ENCODE measurements at places on chromosomes 5 and 9.

GRCh38 chr9:16442622-16443021 is 427.8 kb downstream of the BNC2 start:
- DNase-seq: no peak

- DNase-seq: no peak
Observed at GRCh38 chr5:132659598-132660493, 1.9 kb downstream of the IL13 start.

- DNase-seq: no peak
Observed at GRCh38 chr5:167644619-167645018, 646.8 kb upstream of the WWC1 start.

DNA sequence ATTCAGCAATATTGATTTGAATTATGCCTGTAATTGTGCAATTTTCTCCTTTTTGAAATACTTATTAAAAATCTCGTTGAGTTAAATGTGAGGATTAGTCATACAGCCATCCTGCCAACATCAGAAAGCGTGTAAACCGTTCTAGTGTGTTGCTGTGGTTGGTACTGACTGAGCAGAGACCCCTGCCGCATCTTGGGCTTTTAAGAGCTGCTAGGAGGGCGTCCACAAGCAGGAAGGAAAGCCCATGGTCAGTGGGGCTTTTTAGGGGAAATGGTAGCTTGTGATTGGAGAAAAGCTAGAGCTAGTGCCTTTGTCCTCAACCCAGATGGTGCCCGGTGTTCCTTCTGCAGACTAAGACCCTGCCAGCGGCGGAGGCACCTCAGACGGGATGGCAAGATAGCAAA is 1.3 kb downstream of the SDHA start:
- no peak for DNase-seq

GRCh38 chr5:178434016-178434761 is 156.0 kb downstream of the COL23A1 start:
- DNase-seq: no peak

GRCh38 chr5:9188131-9188530 is 357.7 kb downstream of the SEMA5A start:
- no peak for DNase-seq

- no peak for DNase-seq
Observed at GRCh38 chr5:152622628-152623027, 217.5 kb upstream of the NMUR2 start.

DNA sequence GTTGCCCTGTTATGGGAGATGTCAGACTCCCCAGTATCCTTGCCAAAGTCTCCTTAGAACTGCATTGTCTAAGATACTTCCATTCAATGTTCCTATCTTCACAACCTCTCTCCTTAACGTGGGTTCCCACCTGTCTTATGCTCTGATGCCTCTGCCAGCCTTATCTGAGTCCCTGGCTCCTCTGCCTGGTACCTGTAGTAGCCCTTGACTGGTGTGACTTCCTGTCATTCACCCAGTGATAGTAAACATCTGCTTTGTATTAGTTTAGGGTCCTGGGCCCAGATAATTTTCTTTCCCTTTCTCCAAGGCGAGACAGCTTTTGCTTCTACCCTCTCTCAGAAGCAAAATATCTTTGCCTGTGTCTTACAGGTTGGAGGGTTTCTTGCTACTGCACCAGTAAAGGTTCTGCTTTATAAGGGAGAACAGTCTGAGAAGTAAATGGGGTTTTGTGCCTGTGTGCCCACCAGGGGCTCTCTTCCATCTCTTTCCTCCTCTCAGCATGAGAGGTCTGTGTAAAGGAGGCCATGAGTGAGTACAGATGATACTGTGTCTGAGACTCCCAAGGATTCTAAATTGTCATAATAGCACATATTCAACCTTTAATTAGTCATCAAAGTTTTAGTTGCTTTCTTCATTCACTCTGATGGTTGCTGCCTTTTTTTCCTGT is 220.8 kb downstream of the PRR16 start:
- no peak for DNase-seq

- DNase-seq: no peak
Observed at GRCh38 chr5:61298580-61298979, 33.5 kb upstream of the ZSWIM6 start.

GRCh38 chr5:110547495-110547894 is 179.0 kb downstream of the TMEM232 start:
- no peak for DNase-seq

DNA sequence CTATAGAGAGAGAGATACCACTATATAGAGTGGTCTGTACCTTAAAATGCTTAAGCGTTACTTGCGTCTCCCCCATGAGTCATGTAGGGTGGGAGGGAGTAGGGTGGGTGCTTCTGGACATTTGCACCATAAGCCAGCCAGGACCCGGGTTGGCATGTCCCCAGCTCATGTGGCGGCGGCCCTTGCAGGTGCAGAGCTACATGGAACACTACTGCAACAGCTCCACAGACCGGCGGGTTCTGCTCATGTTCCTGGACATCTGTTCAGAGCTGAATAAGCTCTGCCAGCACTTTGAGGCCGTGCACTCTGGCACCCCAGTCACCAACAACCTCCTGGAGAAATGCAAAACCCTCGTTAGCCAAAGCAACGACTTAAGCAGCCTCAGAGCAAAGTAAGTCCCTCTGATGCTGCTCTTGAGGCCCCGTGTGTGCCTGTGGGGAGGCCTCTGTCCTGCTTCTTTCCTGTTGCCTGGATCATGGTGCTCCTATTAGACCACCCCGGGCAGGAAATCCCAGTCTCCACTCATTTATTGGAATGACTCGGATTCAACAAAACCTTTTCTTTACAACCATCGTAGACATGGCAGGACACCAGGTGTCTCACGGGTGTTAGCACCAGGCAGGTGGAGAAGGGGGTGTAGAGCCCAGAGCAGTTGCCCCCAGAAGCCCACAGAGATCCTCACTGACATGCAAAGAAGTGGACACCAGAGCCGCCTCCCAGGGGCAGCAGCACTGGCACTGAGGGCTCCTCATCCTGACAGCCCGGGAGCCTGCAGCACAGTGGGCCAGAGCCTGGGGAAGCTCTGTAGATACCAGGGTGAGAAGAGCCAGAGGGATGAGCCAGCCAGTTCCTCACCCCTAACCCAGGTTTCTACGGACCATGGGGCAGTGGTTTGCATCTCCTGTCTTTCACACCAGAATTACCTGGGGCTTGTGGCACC is 8.8 kb downstream of the SPACA9 start:
- no peak for DNase-seq

DNA sequence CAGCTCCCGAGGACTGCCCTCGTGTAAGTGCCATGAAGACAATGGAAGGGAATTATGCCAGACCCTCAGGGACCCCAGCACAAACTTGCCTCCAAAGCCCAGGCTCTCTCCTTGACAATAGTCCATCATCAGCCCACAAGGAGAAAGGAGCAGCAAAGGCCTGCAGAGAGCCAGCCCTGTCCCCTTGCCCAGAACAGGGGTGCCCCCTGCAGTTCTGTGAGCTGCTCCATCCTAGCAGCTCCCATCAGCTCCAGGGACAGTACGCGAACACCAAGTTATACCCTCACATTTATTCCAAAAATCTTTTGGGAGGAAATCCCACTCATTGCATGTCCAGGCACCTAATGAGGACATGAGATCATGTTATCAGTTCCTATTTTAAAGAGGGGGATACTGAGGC is 11.1 kb downstream of the BARX1 start:
- no peak for DNase-seq

DNA sequence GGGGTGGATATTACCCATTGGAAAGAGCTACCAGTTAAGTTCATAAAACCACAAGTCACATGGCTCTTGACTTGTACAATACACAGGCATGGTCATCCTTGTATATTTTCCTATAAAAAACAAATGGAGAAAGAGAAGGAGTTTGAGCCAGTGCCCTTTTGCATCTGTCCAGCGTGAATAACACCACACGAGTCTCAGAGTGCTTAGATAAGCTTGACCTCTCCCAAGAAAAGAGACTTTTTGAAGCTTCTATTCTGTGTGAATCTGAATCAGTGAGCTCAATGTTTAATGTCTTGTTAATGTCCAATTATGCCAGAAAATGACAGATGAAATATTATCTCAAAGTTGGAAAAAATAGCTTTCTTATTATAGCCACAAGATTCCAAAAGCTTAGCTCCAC is 30.9 kb upstream of the LPAR1 start:
- DNase-seq: no peak

- no peak for DNase-seq
Observed at GRCh38 chr5:142913728-142914338, 143.7 kb downstream of the ARHGAP26 start.

DNA sequence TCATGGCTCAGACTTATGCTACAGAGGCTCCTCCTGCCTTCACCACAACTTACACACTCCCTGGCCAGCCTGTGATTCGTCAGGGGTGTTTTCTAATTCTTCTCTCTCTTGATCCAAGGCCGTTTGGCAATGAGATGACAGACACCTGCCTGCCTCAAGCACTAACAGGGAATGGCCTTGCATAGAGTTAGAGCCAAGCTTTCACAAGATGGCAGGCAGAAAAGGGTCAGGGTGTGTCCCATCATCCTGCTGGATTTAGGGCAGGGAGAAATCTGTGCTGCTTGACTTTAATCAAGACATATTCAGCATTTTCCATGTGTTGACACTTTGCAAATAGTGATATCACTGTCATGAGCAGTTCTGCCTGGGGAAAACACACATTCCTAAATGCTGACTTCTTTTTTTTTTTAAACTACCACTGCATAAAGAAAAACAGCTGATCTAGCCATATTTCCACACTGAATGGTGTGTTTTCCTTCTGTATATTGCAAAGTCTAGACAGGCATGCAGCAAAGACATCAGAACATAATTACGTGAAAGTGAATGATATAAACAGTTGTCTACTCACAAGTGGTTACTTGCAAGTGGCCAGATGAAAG is 95.0 kb upstream of the SLC25A48 start:
- no peak for DNase-seq

GRCh38 chr5:39040875-39041274 is 33.3 kb downstream of the RICTOR start:
- no peak for DNase-seq

DNA sequence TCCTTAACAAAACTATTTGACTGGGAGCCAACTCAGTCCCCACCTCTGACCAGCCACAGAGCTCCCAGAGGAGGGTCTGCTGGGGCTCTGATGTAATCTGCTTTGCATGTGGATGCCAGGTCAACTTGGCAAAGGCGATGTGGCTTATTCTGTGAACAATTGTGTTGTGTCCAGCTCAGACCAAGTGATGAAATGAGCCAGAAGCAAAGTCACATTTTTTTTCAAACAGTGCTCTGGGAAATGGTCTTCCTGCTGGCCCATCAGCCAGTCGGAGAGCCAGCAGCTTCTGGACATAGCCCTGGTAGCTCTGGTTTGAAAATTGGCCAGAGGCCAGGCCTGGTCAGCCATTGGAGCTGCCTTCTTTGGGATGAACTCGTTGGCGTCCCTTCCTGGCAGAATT is 86.5 kb downstream of the ANGPTL2 start:
- DNase-seq: no peak

DNA sequence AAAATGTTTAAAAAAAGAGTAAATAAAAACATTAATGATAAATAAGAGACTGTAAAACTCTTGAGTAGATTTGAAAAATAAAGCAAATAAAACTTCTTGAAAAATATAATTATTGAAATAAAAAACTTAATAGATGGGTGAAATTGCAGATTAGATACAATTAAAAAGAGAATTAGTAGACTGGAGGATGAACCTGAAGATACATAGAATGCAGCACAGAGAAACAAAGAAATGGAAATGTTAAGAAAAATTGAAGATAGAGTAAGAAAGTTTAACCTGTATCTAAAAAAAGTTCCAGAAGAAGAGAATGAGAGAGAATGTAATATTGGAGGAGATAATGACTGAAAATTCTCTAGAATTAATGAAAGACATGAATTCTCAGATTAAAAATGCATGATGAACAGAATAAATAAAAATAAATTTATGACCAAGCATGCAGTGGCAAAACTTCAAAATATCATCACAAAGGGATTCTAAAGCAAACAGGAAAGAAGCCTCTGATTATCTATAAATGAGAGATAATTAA is 438.1 kb upstream of the CLINT1 start:
- DNase-seq: no peak

- DNase-seq: no peak
Observed at GRCh38 chr5:91848453-91848852, 465.3 kb upstream of the ARRDC3 start.

DNA sequence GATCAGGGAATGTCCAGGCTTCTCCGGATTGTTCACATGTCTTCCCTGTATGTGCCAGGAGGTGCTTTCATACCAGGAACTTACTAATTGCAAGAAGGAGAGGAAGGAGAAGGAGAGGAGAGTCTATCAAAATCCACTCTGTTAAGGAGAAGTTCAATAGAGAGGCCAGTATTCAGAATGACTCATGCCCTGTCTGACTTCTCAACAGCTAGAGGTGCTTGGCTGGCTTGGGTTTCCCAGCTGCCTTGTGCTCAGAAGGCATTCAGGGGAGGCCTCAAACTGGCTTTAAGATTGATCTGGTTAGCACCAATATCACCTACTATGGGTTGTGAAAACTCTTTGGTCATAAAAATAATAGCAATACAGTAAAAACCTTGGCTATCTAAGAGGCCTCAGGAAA is 167.9 kb upstream of the GLRA1 start:
- no peak for DNase-seq

- no peak for DNase-seq
Observed at GRCh38 chr9:38061326-38061977, 7.6 kb downstream of the SHB start.

DNA sequence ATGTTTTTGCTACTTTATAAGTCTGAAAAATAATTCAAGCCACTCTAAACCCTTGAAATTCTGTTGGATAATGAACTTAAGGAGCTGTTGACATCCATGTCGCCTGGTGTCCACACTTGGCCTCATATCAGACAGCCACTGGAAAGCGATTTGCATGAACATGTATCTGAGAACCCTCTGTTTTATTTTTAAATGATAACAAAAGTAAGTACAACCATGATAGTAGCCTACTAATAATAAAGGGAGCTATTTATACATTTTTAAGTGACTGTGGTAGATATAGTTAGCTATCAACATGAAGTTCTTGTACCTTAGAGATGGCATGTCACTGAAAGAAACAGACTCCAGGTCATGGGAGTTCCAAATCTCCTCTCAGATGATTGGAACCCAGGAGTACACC is 53.3 kb downstream of the PLCXD3 start:
- no peak for DNase-seq

GRCh38 chr9:38195737-38196161 is 126.7 kb upstream of the SHB start:
- no peak for DNase-seq

- DNase-seq: no peak
Observed at GRCh38 chr5:69498384-69498783, 5.8 kb downstream of the OCLN start.

DNA sequence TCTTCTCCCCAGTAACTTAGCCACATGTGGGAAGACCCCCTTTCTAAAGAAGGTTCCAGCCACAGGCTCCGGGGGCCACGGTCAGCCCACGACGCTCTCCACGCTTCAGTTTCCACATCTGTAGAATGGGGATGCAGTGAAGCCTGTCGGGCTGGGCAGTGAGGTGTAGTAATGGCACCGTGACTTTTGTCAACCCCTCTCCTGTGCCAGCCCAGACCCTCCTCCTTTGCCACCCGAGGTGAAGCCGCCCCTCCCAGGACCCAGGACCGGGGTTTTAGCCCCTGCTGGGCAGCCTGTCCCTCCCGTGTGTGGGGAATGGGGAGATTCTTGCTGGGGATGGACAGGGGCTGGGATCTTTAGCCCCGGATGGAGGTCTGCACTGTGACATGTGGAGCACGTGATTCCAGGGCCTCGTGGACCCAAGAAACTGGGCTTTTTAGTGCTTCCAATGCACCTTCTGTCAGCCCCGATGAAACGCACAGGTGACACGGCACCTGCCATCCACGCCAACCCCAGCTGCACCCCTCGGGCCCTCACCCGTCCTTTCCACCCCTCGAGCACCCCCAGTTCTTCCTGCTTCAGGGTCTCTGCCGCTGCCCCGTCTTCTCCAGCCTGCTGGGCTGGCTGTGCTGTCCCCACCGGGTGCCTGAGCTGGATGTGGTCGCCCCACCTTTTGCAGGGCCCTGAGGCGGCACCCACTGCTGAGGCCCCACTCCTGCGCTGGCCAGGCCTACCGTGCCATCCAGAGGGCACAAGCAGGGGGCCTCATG is 13.4 kb upstream of the RNU6ATAC start:
- no peak for DNase-seq

Data from stimulated activated CD8-positive, alpha-beta memory T cell treated with anti-CD3 and anti-CD28 coated beads, Interleukin-4, amount 100 ng/mL, for 1 hour (primary cell).